ENCODE measurements at places on chromosomes 6 and 20.

- no peak for DNase-seq
These were observed 42.4 kb downstream of the TXLNB start for GRCh38 chr6:139249395-139249794.

DNA sequence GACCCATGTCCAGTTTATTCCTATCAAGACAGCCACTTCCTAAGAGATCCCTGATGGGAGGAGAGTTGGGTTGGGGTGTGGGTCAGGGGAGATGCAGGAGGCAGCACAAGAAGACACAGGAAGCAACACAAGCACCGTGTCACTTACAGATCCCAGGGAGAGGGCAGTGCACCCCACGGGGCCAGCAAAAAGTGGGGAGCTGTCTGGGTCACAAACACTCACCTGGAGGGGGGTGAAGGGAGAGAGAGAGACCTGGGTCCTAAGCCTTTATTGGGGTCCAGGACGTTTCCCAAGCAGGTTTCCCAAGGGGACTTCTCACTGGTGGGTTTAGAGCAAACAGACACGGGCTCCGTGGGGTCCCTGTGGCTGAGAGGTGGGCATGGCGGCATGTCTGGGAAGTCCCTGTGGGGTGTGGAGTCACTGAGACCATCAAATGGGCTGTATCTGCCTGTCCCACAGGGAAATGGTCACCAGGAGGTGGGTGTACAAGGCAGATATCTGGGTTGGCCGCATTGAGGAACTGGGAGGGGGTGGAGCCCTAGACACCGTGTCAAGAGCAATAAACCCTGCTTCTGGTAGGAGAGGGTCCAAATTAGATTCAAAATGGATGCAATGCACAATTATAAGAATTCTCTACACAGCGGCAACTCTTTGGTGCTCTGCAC lies 1.6 kb upstream of the CD93 start:
- DNase-seq: no peak

- DNase-seq: no peak
These were observed 501.8 kb upstream of the SULF2 start for GRCh38 chr20:48287021-48287494.

DNA sequence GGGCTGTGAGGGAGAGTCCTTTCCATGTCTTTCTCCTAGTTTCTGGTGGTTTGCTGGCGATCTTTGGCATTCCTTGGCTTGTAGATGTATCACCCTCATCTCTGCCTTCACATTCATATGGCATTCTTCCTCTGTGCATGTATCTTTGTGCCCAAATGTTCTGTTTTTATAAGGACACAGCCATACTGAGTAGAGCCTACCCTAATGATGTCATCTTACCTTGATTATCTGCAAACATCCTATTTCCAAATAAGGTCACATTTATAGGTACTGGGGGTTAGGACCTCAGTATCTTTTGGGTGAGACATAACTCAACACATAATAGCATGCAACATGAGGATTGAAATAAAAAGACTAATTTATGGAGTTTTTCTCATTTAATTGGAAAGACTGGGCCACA lies 5.5 kb downstream of the SH3BGRL2 start:
- no peak for DNase-seq
